Karpas-422 (cell line): ENCODE measurements at places on chromosomes 16 and 17.

DNA sequence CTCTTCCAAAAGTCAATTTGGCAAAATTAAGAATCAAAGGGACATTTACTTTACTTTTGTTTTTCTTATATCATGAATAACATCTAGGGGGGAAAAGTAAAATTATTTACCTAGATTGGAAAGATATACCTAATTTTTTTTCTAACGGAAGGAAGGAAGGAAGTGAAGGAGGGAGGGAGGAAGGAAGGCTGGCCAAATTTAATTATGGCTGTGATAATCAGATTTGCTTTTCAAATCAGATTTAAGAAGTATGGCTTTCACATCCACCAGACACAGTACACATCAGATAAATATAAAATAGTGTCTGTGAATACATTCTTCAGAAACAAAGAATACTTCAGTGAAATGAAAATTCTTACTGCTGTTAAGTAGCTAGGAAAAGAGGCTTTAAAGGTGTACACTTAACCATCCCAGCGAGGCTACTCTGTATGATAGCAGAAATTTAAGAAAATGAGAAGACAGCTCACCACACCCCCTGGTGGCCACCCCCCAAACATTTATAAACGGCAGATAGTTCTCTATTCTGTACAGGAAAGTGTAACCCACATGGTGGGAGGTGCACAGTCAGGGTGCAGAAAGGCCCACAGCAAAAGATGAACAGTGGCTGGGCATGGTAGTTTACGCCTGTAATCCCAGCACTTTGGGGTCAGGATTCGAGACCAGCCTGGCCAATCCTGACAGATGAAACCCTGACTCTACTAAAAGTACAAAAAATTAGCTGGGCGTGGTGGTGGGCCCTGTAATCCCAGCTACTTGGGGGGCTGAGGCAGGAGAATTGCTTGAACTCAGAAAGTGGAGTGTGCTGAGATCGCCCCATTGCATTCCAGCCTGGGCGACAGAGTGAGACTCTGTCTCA lies 150.8 kb downstream of the SSH2 start:
- H3K36me3 ChIP-seq: no peaks in the 10 kb centered on the region
- DNase-seq: peak; percentile 90
- peaks cover 12% of the 10 kb centered on the region for H3K4me1 ChIP-seq
- H3K27ac ChIP-seq: peak overlapping the region; percentile 57

DNA sequence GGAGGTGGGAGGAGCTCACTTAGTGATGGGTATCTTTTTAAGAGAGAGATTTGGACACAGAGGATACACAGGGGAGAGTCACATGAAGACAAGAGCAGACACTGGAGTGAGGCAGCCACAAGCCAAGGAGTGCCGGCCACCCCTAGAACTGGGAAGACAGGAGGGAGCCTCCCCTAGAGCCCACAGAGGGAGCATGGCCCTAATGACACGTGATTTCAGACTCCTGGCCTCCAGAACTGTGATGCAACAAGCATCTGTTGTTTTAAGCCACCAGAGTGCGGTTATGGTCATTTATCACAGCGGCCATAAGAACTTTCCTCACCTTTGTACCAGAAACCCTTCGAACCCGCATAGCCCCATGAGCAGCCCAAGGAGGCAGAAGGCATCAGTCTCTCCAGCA lies 33.3 kb downstream of the SLC38A8 start:
- H3K36me3 ChIP-seq: no peaks in the 10 kb centered on the region
- no peaks in the 10 kb centered on the region for H3K4me1 ChIP-seq
- no peak overlapping the region for H3K4me3 ChIP-seq

GRCh38 chr17:50447870-50448595 lies 20.6 kb downstream of the CHAD start:
- H3K27ac ChIP-seq: no peak overlapping the region
- H3K27me3 ChIP-seq: no peaks in the 10 kb centered on the region
- H3K4me3 ChIP-seq: no peak overlapping the region
- peaks cover 22% of the 10 kb centered on the region for H3K4me1 ChIP-seq
- H3K36me3 ChIP-seq: no peaks in the 10 kb centered on the region

GRCh38 chr16:3431779-3432219 lies 11.5 kb downstream of the ZNF597 start:
- H3K36me3 ChIP-seq: no peaks in the 10 kb centered on the region
- H3K27ac ChIP-seq: no peak overlapping the region
- H3K4me1 ChIP-seq: no peaks in the 10 kb centered on the region; the same call in 1 of the 2 replicates
- H3K4me3 ChIP-seq: no peak overlapping the region
- H3K27me3 ChIP-seq: no peaks in the 10 kb centered on the region

- no peak for DNase-seq
- H3K4me1 ChIP-seq: no peaks in the 10 kb centered on the region
- no peak overlapping the region for H3K4me3 ChIP-seq
- no peak overlapping the region for H3K27ac ChIP-seq
Observed at GRCh38 chr17:50841277-50841948, 6.0 kb downstream of the WFIKKN2 start.
